CD8-positive, alpha-beta T cell (primary cell): ENCODE measurements at places on chromosomes 2 and 18.

DNA sequence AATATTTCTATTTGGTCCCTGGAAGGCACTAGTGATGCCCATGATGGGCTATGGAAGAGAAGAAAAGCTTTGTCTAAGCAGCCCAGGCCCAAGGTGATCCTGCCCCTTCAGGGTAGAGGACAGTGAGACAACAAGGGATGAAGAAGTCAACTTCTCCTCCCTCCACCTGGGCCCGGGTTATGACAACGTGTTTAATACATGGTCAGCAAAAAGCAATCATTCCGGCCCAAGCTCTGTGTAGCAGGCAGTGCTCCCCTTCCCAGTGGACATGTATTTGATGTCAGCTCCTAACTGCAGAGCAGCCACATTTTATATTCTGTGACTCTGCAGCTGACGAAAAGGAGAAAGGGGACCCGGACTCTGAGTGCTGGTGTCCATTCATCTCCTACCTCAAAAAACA, 67.2 kb upstream of the MFF start:
- DNase-seq, result no peak

DNA sequence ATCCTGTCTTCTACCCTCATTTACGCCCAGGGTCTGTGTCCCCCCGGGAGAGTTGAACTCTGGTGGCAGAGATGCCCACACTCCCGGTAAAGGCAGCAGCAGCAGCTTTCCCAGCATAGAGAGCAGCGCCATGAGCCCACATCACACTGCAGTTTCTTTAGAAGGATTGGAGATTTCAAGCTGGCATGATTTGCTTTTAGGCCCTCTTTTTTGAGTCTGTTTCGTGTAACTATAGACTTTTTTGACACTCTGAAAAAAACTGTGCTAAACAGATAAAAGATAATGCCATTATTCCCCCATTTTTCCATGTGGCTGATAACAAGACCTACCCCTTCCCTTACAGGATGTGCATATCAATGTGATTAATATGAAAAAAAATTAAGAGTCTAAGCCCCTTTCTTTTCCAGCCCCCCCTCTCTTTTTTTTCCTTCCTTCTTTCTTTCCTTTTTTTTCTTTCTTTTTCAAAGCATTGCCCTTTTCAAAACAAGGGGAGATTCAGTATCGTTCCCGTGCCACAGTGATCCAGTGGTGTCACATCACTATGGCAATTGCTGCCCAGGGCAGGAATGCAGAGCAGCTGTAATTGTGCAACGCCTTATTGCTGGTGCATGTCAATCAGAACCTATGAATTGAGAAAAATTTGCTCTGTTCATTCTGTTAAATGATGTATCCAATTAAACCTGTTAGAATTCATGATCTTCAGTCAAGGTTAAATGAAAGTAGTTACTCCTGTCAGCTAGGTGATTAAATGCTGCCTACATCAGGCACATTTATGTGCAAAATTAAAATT, 104.5 kb downstream of the CDCA7 start:
- DNase-seq, result no peak

- DNase-seq, result peak; percentile 33
Observed at GRCh38 chr2:28716265-28716865, 35.3 kb upstream of the PPP1CB start.

DNA sequence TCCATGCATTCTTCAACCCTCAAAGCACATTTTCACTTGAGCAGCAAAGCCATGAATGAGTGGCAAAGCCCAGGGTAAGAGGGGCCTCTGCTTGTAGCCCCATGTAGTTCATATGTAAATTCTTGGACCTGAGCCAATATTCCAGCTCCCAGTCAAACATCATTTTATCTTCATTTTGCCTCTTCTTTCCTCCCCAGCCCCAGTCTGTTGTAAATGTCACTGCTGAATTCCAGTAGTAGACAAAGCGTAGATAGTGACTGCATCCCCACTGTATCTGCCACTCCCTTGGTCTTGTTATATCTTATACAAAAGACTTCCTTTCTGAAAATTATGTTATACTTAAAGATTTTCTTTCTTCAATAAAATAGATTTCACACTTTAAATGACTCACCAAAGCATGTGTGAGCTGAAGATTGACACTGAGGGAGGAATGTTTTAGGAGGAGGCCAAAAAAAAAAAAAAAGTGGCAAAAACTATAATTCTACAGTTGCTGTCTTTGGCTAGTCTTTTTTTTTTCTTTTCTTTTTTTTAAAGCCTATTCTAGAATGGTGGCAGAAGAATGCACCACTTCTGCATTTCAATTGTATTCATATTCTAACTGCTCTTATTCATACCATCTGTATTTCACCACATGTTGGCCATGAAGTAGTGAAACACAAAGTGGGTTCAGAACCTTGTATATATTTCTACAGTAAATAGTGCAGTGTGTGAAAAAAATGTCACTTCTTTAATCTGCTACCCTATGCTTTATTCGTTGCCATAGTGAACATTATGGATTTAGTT, 306.1 kb downstream of the CPS1 start:
- DNase-seq, result no peak

- no peak for DNase-seq
Observed at GRCh38 chr2:64836566-64836965, 152.6 kb upstream of the SLC1A4 start.

DNA sequence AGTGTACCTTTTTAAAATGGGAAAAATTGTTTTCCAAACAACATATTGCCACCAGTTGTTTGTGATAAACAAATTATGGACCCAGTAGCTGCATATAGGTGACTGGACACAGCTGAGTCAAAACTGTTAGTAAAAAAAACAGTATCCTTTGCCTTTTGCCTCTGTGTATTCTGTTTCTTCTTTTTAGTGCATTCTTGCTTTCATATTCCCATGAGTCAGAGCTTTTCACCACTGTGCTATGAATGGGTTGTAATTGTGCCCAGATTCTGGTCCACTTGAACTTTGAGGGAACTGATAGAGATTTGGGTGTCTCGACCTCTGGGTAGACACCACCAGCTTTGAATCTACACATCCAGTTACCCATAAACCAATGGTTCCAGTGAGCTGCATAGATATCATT, 1441.9 kb upstream of the ZEB2 start:
- DNase-seq, result no peak

GRCh38 chr2:236200378-236200777, 32.2 kb upstream of the GBX2 start:
- no peak for DNase-seq

- DNase-seq, result no peak
Observed at GRCh38 chr2:104861351-104862057, 7.6 kb downstream of the POU3F3 start.

DNA sequence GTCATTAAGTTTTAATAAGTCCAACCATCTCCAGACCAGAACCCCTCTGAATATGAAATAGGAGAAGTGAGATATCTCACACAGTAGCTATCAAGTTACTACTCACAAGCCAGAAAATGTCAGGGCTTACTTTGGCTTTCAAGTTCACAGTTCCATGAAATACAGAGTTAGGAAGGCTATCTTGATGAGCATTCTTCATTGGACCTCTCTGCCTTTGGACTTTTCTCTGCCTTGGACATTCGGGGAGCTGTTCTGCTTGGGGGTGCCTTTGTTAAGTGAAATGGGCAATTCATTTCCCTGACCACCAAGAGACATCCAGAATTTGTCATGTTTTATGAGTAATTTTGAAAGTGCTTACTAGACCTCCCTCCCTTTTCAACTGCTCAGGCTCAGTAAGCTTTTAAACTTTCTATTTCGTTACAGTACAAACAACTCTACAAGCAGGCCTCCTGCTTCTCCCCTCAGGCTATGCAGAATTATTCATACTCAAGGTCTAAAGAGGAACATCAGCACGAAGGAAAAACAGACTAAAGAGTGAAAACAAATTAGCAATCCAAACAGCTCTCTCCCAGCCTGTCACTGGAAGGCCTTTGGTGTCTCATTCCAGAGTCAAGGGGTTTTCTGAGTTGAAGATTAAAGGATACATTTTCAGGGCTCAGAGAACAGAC, 95.3 kb downstream of the MREG start:
- no peak for DNase-seq

DNA sequence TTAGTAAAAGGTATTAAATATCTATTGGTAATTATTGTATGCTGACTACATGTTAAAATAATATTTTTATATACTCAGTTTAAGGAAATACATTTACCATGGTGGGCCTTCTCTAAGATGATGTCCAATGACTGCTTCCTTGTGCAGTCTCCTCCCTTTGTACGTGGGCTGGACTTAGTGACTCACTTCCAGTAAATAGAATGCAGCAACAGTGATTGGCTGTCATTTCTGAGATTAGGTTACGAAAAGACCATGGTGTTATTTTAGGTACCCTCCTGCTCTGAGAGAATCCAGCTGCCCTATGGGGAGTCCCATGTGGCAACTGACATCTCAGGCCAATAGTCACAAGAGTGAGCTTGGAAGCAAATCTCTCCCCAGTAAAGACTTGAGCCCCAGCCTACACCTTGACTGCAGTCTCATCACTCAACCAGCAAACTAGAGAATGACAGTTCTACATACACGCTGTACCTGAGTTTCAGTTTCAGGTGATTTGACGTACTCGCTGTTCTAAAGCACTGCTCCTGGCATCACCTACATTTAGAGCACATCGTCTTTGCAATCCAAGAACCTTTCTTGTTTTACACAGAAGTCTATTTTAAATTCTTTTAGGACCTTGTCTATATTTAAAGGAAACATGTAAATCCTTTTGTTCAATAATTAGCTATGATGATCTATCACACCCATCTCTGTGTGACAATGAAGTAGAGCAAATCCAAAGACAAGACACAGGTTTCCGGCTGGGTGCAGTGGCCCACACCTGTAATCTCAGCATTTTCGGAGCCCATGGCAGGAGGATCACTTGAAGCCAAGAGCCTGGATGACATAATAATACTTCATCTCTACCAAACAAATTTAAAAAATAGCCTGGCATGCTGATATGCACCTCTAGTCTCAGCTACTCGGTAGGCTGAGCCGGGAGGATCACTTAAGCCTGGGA, 87.2 kb downstream of the COBLL1 start:
- no peak for DNase-seq

DNA sequence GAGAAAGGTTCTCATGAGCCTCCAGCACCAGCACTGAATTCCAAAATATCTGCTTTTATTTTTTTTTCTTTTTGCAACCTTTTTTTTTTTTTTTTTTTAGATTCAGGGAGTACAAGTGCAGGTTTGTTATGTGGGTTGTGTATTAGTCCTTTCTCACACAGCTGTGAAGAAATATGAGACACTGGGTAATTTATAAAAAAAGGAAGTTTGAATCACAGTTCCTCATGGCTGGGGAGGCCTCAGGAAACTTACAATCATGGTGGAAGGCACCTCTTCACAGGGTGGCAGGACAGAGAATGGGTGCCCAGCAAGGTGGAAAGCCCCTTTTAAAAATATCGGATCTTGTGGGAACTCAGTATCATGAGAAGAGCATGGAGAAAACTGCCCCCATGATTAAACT, 7.9 kb upstream of the TMX3 start:
- DNase-seq, result no peak

- no peak for DNase-seq
Observed at GRCh38 chr2:142415461-142415860, 284.6 kb upstream of the LRP1B start.

- no peak for DNase-seq
Observed at GRCh38 chr2:149470046-149470445, 117.5 kb downstream of the MMADHC start.

- DNase-seq, result no peak
Observed at GRCh38 chr2:88738271-88738670, 46.8 kb downstream of the RPIA start.

- peak; percentile 94 for DNase-seq
Observed at GRCh38 chr2:97995734-97996624, at the start of gene TMEM131. TMEM131 (minus strand) TSS chr2:97995948; CDS start chr2:97995662, 286 bp downstream.

DNA sequence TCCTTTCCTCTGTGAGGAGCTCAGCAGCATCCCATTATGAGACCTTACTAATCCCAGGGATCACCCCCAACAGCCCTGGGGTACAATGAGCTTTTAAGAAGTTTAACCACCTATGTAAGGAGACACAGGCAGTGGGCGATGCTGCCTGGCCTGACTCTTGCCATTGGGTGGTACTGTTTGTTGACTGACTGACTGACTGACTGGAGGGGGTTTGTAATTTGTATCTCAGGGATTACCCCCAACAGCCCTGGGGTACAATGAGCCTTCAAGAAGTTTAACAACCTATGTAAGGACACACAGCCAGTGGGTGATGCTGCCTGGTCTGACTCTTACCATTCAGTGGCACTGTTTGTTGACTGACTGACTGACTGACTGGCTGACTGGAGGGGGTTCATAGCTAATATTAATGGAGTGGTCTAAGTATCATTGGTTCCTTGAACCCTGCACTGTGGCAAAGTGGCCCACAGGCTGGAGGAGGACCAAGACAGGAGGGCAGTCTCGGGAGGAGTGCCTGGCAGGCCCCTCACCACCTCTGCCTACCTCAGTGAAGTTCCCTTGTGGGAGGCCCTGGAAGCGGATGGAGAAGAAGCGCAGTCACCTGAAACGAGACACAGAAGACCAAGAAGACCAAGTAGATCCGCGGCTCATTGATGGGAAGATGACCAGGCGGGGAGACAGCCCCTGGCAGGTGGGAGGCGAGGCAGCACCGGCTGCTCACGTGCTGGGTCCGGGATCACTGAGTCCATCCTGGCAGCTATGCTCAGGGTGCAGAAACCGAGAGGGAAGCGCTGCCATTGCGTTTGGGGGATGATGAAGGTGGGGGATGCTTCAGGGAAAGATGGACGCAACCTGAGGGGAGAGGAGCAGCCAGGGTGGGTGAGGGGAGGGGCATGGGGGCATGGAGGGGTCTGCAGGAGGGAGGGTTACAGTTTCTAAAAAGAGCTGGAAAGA, 7.6 kb downstream of the PROC start:
- DNase-seq, result no peak

DNA sequence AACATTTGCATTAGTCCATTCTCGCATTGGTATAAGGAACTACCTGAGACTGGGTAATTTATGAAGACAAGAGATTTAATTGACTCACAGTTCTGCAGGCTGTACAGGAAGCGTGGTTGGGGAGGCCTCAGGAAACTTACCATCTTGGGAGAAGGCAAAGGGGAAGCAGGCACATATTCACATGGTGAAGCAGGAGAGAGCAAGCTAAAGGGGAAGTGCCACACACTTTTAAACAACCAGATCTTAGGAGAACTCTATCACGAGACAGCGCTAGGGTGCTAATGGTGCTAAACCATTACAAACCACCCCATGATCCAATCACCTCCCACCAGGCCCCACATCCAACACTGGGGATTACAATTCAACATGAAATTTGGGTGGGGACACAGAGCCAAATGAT, 201.7 kb upstream of the MGAT5 start:
- DNase-seq, result no peak

GRCh38 chr2:225366731-225367130, 32.8 kb upstream of the NYAP2 start:
- DNase-seq, result no peak

- no peak for DNase-seq
Observed at GRCh38 chr2:232506709-232507108, 13.5 kb upstream of the PRSS56 start.

- peak; percentile 93 for DNase-seq
Observed at GRCh38 chr2:53970724-53971602, at the start of gene PSME4. PSME4 (minus strand) TSS chr2:53970993; CDS start chr2:53970784, 209 bp downstream.
